Mesothelial cell of epicardium (in vitro differentiated cells): ENCODE measurements at places on chromosomes 3 and 15. TPM values are rescaled to one million over a fixed set of nuclear protein-coding genes. Genes with fewer than 3 reads are reported as not detected.

DNA sequence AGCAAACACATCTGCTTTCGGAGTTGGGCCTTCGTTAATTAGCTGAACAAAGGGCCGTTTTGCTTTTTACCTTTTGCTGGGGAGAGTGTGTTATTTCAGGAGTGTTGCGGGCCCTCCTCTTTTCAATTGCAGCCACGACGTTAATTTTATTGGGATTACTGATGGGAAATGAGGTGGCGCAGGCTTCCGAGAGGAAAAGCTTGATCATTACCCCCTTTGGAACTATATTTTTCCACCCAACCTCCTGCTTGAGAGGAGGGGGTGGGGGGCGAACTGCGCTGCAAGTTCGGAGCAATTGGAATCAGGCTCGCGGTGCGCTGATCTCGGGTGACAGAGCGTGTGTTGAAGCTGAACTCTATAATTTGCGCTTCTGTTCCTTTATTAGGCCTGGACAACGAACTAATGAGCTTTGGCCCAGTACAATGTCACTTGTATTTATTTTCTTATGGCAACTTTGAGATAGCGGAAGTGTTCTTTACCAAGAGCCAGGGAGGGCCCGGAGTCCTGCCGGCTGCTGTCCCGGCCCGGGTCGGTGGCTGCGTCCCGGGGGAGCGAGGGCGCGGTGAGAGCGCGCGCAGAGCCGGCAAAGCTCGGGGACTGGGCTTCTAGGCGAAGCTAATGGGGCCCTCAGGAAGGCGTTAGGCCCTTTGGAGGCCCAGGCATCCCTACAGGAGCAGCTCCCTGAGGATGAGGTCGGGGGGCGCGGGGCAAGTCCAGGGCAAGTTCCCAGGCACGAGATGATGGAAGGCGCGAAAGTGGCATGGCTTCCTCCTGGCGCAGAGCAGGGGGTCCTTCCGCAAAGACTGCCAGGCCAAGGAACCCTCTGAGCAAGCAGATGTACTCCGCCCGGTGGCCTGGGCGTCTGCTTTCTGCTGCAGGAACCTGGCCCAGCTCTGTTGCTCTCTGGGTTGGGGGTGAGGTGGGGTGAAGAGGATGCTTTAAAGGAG lies 12.9 kb downstream of the NR2F2 start:
- DNase-seq, result no peak

DNA sequence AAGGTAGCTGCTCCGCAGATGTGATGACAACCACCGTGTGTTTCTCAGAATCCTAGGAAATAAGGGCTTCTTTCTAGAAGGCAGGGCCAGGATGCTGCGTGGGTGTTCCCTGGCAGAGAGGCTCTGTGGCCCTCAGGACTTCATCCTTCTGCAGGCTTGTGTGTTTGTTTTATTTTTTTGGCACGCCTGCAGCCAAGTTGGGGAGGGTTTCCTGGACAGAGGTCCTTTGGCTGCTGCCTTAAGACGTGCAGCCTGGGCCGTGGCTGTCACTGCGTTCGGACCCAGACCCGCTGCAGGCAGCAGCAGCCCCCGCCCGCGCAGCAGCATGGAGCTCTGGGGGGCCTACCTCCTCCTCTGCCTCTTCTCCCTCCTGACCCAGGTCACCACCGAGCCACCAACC lies at the start of gene CLEC3B:
CLEC3B (plus strand) TSS at position 266 of the 400 bp plus-strand sequence; CDS start at position 326, 60 bp downstream.
- no peak for DNase-seq

DNA sequence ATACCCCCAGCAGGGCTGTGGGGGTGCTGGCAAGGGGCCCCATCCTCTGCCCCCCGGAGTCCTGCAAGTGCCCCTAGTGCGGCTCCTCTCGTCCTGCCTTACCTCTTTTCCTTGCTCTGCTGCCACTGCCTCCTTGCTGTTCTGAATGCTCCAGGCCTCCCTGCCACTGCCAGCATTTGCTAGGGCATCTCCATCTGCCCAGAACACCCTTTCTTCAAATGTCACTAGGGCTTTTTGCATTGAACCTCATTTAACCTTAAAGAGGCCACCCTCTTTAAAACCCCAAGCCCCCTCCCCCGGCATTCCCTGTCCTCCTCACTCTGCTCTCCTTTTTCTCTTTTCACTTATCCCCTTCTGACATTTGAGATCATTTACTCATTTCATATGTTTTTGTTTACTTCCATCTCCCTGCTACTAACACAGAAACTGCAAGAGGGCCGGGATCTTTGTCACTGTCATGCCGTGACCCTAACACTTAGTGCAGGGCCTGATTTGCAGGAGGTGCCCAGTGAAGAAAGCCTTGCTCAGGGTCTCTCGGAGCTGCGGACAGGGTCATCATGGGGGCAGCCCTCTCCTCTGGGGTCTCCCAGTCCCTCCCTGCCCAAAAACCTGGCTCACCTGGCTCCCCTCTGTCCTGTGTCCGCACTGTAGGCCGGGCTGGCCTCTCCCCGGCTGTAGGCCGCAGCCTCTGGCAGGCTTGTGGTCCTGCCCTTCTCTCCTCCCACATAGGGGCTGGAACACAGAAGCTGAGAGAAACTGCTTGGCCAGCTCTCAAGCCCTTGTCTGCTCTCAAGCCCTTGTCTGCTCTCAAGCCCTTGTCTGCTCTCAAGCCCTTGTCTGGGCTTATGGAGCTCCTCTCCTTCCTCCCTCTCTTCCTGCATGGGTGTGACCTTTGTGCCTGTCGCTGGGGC lies at the start of gene ACOX2:
ACOX2 (minus strand) TSS at position 690 of the 911 bp plus-strand sequence. CDS start 2,084 bp downstream, outside the sequence.
- no peak for DNase-seq

Gene ANKUB1
- total RNA-seq, result 0.13 to 0.34 TPM in 2 of 3 replicates, not detected in the other
